ENCODE measurements at places on chromosomes 7 and 10.

- DNase-seq: no peak
Observed at GRCh38 chr7:55152516-55152915, 133.7 kb downstream of the EGFR start.

DNA sequence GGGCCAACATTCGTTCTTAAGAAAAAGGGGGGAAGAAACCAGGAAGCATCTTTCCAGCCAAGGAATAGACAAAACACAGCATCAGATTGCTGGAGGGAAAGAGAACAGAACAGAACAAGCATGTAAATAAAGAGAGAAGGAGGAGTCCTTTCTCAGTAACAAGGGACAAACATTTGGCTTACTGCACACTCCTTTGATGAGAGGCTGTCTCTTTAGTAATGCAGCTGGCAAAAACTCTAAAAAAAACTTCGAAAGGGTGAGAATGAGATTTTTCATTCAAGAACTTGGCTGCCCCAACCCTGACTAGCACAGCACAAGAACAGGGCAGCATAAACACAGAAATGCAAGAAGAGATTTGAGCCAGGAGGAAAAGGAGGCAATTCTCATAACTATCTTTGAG, 38.9 kb upstream of the IL6 start:
- DNase-seq: no peak

DNA sequence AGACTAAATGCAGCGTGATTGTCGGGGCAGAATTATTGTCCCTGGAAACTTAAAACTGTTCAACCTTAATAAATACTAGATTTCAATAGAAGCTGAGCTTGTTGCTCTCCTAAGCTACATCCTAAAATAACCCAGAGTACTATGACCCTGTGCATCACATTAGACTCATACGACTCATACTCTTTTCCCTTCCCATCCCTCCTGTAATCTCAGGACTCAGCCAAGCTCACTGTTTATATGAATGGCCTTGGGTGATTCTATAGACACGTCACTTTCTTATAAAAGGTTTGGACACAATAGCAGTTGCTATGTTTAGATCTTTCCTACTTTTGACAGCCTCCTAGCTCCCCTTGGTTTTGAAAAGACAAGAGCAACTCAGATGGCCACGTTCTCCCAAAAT, 17.2 kb downstream of the TCF7L2 start:
- DNase-seq: peak; percentile 89

GRCh38 chr7:39624442-39624807, 1.1 kb downstream of the RALA start:
- no peak for DNase-seq

DNA sequence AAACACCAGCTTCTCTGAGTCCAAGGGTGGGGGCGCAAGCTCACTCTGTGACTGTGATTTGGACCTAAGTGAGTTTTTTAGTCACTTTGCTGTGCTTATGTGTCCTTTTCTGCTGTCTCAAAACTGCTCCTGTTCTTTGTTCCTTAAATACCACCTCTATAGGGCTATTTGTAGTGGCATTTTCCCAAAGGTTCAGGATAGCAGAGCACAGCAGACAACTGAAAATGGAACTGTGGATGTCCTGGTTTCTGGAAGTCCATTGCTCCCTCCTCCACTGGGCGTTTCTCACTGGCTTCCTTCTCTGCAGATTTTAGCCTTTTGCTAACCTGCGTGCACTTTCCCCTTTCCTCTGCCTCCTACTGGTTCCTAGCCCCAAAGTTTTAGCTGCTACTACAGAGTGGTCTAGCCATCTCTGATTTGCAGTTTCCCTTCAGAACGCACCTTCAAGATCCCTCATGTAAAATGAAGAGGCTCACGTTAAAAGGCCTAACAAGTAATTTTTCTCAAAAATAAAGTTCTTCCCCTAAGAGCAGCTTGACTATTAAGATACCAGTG, 25.6 kb downstream of the BLVRA start:
- DNase-seq: no peak

- DNase-seq: peak; percentile 12
Observed at GRCh38 chr10:22984066-22984465, 56.2 kb downstream of the ARMC3 start.

- DNase-seq: no peak
Observed at GRCh38 chr7:98869597-98870120, at the start of gene TMEM130. Gene TMEM130 (minus strand): TSS chr7:98870014. CDS start chr7:98869861, 153 bp downstream.

DNA sequence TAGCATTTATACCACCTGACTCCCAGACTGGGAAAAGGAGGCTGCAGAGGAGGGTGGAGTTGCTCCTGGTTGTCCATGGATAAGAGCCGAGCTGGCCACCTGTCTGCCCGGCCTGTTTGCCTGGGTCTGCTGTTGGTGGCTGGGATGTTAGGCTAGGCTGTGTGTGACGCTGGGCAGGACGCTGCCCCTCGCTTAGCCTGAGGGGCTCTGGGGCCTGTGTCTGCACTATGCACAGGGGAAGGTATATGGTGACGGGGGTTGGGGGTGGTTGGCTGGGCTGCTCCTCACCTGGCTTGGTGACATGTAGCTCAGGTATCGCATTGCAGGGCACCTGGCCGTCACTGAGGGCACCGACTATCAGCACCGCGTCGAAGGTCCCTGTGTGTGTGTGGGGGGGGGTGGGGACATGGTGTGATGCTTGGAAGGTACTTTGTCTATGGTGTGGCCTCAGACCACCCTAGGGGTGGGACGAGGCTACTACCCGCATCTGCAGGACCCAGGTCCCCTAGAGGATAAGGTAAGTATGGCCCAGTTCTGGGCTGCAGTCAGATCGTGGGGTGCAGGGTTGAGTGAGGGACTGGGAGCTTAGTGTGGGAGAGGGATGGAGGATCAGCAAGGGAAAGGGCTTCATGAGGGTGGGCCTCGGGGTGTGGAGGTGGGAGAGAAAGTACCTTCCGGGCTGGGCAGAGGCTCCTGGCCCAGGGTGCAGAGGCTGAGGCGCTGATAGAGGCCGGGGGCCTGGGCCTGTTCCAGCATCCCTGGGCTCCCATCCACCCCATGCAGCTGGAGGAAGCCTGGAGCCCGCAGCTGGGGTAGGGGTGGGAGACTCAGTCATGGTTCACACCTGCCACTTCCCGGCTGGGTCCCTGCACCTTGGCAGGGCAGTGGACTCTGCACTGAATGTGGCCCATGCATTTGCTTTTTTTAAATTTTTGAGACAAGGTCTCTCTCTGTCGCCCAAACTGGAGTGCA, 2.3 kb downstream of the METTL27 start:
- no peak for DNase-seq

DNA sequence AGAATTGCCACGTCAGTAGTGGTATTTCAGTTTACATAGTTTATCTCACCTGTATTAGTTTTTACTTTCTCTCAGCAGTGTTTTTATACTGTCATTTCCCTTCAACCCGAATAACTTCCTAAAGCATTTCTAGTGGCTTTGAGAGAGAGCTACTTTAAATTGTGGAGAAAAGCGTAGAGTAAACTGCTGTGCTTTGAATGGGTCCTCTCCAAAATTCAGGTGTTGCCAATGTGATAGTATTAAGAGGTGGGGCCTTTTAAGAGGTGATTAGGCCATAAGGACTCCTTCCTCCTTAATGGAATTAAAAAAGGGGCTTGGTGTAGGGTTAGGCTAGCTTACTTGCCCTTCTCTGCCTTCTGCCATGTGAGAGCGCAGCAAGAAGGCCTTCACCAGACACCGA, 98.4 kb downstream of the LCOR start:
- no peak for DNase-seq

DNA sequence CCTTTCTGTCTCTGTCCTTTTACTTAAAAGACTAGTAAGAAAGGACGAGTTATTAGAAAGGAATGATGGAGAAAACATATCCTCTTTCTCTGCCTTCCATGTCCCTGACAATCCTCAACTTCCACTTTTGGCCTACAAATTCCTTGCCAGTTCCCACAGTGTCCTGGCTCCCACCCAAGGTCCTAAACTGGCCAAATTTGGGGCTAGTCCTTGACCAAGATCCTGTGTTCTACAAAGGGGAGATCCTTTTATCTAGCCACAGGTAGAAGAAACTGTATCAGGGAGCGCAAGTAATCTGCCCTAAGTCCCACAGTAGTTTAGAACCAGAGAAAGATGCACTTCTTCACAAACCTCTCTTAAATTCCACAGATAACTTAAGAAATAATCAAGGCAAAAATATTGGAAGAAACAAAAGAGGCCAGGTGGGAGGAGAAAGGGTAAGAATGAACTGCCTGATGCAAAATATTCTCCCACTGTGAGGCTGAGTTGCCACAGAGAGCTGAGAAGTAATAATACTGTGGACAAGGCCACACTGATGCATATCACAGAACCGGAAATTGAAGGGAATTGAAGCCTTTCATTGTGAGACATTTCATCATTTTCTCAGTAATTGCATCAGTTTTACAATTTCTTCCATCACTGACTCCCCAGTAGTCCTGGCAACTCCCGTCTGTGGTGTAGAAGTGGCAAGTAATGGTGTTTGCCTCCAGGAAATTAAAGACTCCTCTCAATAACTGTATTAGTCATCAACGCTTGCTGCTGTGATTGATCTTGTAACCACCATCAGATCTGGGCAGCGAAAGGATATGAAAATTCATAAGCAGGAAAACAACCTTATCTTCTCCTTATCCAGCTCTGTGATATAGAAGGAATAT, 47.2 kb downstream of the DNAJC12 start:
- peak; percentile 74 for DNase-seq

DNA sequence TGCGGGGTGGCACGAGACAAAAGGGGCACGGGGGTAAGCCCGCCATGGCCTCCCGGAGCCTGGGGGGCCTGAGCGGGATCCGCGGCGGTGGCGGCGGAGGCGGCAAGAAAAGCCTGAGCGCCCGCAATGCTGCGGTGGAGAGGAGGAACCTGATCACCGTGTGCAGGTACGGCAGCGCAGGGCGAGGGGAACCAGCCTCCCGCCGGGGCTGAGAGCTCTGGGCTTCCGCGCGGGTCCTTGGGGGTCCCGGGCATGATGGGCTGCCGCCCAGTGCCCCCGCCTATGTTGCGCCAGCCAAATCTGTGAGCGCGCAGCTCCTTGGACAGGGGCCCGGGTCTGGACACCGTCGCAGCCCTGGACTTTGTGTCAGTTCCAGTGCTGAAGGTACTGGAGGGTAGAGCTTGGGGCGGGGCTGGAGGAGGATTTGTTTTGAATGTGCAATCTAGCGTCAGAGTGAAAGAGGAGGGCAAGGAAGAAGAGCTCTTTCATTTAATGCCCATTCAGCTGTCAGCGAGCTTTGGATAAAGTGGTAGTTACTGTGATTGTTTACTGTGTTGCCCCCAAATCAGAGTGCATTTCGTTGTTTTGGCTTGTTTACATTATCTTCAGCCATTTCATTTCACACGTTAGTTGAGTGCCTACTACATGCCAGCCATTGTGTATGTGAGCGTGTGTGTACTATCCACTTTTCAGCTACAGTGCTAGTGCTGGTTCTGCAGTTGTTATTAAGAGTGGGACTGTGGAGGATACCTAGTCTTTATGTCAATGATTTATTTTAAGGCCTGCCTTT, 777 bp downstream of the RUNDC3B start:
- no peak for DNase-seq

GRCh38 chr10:60951272-60951724, 7.3 kb upstream of the RHOBTB1 start:
- no peak for DNase-seq

GRCh38 chr10:86830043-86830591, 73.7 kb downstream of the BMPR1A start:
- no peak for DNase-seq

DNA sequence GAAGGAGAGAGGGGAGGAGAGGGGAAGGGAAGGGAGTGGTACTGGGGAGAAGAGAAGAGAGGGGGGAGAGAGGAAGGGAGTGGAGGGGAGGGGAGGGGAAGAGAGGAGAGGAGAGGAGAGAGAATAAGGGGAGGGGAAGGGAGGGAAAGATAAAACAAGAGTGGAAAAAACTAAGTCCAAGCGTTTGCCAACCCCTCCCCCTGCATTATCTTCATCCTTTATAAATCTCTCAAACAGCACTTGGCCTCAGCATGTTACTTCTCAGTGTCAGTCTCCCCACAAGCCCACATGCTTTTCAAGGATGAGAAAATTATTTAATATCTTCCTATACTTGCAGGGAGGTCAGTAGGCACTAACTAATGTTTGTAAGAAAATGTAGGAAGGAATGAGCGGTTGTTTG, 204.5 kb downstream of the LSM5 start:
- no peak for DNase-seq

All from fibroblast of skin of right biceps (primary cell).